ENCODE measurements at places on chromosomes 4 and X.

DNA sequence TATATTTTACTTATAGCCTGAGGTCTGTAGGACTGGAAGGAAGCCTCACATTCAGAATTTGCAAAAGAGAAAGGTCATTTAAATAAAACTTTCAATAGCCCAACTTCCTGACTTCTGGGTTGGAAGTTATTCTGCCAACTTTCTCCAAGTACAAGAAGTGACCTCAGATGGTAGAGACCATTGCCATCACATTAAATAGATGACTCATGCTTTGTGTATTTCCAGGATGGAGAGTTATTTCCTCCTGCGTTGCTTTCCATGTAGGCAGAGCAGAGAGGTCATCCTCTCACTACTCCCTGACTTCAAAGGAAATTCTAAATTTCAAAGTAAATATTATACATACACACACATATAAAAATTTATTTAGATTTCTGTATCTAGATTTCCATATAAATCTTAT, 73.0 kb upstream of the NR3C2 start:
- no peak for DNase-seq

- DNase-seq, result no peak
These were observed 439.4 kb upstream of the CPEB2 start for GRCh38 chr4:14562901-14563300.

DNA sequence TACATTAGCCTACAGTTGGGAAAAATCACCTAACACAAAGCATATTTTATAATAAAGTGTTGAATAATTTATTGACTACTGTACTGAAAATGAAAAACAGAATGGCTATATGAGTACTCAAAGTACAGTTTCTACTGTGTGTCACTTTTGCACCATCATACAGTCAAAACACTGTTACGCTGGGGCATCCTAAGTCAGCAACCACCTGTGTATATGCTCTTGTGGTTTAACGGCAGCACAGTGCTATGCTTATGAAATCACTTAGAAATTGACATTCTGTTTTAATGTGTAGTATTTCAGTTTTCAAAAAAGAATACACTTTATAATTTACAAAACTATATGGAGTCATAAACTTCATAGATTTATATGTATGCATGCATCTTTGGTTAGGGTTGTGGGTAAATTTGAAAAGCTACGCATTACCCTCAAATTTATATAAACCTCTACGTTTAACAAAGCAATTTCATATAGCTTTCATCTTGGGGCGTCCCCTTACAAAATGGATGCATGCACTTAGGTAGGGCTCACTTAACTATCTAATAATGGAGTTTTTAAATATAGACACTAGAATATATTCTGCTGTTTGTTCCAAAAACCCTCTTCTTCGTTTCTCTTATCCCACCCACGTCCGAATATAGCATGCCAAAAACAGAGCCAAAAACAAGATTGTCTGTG, 690 bp upstream of the NEIL3 start:
- DNase-seq, result no peak

GRCh38 chrX:45518552-45518951, 317.9 kb upstream of the DIPK2B start:
- no peak for DNase-seq

DNA sequence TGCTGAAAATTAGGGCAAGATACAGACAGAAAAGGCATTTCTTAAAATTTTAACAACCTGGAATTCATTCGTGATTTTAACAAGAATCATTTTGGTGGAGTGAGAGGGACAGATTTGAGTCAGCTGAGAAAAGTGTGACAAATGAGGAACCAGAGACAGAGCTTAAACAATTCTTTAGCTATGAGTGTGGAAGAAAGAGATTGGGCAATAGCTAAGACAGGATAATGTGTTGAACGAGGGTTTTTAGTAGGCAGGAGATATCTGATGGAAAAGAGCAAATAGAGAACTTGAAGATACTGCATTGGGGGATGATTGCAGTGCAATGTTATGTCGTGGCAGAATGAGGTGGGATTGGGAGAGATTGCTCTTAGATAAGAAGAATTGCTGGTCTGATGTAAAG, 164.2 kb upstream of the SPRY1 start:
- DNase-seq, result no peak
